RWPE1 (cell line): ENCODE measurements at places on chromosomes 13 and 19.

DNA sequence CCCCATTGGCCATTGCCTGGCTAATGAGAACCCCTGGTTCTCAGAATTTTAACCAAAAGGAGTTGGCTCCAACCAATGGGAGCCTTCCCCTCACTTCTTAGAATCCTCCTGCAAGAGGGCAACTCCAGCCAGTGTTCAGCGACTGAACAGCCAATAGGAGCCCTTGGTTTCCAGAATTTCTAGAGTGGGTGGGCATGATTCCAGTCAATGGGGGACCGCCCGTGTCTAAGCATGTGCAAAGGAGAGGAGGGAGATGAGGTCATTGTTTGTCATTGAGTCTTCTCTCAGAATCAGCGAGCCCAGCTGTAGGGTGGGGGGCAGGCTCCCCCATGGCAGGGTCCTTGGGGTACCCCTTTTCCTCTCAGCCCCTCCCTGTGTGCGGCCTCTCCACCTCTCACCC is 9.5 kb upstream of the SWSAP1 start:
- no peak for DNase-seq

DNA sequence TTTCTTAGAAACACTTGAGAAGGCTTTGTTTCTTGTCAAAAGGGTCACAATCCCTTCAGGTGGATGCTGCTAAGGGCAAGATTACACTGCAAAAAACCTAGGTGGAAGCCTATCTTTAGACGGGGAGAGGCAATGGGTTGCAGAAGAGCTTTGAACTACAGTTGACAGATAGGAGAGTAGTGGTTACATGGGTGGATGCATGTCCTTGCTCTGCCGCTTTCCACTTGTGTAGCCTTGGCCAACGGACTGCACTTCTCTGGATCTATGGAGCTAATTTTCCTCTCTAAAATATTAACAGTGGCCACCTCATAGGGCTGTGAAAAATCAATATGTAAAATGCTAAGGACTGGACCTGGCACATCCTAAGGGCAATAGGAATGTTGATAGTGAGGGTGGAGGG is 980 bp downstream of the BCKDHA start:
- DNase-seq, result no peak

GRCh38 chr13:38897521-38897920 is 93.1 kb downstream of the STOML3 start:
- no peak for DNase-seq

DNA sequence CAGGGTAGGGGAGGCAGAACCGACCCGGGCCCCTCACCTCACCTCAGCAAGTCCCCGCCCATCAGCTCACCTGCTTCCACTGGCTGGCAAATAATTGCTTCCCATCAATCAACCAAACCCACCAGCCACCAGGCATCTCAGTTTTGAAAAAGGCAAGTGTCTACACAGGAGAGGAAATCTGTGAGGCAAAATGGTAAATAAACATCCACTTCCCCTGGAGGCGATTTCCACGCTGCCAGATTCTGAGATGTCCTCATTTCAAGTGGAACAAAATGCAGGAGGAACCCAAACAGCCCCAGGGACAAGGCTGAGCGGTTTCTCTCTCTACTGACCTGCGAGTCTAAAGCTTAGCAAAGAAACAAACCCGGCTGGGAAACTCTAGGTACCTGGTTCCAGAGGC is 117.5 kb downstream of the CRYL1 start:
- DNase-seq, result no peak

GRCh38 chr19:41445575-41445974 is 2.6 kb downstream of the ERICH4 start:
- no peak for DNase-seq
